ENCODE measurements at places on chromosomes 5 and 9.

DNA sequence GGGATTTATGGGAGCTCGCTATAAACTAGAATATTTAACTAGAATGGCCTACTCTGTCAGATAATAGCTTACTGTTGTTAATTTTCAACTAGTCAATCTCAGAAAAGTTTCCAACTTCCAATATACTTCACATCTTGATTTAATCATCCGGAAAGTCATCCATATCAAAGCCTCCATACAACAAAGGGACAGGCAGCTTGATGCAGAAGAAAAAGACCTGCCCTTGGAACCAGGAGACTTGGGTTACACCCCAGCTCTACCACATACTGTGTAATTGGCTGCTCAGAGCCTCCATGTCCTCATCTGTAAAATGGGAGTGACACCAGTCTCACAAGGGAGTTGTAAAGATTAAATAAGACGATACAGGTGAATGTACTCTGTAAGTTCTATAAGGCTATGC lies 1.9 kb downstream of the PTPN3 start:
- ATAC-seq, result no peak

DNA sequence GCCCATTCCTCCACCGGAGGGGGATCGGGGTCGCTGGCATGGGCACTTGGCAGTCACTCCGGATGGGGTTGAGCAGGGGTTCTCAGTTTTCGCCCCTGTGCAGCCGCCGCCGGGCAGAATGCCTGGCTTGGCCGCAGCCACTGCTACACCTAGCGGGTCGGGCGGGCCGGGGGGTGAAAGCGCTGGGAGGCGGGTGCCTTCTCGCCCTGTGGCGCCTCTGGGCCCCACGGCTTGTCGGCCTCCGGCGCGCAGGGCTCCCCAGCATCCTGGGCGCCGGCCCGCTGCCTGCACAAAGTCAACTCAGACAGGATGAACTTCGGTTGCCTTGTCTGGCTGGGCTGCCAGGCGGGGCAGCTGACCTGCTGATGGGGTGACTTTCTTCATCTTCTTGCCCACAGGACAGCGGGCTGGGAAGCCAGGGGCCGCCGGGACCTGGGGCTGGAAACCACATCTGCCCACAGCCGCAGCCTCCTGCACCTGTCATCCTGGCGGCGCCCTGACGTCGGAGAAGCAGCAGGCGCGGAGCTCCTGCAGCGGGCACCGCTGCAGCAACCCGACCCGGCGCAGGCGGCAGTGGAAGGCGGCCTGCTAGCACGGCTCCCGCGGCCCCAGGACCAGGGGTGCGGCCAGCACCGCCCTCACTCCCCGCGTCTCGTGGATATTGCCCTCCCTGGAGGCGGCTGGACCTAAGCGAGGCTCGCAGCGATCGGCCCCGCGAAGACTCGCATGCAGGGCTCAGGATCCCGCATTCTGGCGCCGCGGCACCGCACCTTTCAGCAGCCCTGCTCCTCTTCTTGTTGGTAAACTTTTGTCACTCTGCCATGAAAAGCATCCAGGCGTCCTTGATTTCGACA lies 1.3 kb upstream of the ANKRD18A start:
- peak; percentile 39 for ATAC-seq

DNA sequence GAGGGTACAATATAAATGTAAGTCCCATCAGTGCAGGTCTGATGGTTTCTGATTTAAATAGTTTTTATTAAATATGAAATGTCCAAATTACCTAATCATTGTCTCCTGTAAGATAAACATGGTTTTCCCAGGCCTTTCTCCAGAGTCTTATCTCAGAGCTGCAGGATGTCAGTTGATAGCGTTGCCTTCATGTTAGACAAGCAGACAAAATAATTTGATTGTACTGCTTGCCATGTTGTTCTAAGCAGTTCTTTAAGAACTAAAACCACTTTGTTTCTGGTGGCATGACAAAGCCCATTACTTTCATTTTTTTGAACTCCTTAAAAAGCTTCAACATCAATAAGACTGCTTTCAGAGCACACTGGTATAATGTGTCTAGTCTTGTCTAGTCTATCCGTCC lies 1073.5 kb downstream of the MAT2B start:
- no peak for ATAC-seq

DNA sequence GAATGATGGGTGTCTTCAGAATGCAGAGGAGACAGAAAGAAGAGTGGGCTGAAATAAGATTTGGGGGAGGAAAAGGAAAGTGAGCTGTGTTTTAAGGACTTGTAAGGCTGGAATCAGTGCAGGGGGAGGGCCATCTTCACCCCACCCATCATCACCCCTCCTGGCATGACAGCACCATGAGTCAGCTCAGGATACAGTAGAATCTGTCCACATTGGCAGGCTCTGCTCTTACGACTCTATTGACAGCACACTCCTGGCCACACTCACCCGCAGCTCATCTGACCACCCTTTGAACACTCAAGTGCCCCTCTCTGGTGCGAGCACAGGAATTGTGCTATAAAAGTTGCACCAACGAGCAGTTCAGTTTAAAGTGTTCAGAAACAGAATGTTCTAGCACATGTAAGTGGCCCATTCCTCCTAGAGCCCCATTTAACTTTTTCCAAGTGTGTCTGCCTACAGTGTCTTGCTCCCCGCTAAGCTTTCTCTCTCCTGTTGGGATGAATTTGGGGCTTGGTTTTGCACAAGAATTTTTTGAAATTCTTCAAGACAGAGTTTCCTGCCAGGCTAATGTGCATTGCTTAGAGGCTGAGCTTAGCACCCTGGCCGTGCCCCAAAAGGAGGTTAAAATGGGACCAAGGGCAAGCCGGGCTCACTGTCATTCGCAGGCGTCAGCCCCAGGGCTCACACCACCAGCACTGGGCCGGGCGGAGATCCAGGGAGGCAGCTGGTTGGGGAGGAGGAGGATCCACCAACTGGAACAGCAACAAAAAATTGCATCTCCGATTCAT lies 12.0 kb downstream of the ADRA1B start:
- no peak for ATAC-seq

- ATAC-seq, result peak; percentile 91
Observed at GRCh38 chr9:87792831-87793288, 66.9 kb downstream of the CTSL start.

DNA sequence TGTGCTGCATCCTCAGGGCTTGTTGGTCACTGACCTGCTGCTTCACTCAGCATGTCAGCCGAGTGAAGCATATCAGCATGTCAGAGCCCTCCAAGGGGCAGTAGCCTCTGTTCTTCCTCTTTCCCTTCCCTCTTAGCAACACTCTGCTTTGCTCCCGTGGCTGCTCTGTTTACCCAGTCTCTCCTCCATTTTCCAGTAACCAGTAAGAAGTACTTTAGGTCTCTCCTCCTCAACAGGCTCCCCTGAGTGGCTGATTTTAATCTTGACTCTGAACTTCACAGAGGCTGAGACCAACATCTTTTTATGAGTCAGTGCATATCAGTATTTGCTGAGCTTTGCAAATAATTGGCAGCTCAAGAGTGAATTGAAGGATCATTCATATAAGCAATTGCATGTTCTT lies 18.6 kb upstream of the ADRB2 start:
- ATAC-seq, result no peak

Measured in activated CD4-positive, CD25-positive, alpha-beta regulatory T cell treated with anti-CD3 and anti-CD28 coated beads, Interleukin-2, amount 50 U/mL, for 24 hours (primary cell).